ENCODE measurements at places on chromosomes 11 and 22.

DNA sequence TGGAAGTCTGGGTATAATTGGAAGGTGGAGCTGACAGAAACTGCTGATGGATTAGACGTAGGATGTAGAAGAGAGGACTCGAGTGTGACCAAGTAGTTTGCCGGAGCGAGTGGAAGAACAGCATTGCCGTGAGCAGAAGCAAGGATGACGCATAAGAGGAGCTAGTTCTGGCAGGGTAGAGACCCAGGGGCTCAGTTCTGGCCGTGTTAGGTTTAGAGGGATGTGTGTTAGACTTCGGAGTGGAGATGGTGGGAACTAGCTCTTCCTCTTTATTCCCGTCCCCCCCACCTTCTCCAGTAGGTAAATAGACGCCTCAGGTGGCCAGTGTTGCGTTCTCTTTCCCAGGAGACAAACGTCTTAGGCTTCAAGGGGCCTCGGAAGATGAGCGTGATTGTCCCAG, 19.1 kb downstream of the TUB start:
- DNase-seq = no peak

DNA sequence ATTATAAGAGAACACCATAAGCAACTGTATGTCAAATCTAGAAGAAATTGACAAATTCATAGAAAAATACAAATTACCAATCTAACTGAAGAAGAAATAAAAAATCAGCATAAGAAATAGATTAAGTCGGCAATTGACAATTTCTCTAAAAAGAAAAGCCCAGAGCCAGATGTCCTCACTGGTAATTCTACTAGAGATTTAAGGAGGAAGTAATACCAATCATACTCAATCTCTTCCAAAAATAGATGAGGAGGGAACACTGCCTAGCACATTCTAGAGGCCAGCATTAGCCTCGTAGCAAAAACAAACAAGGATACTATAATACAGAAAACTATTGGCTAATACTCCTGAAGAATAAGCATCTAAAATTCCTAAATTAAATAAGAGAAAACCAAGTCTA, 40.4 kb upstream of the IGLL5 start:
- no peak for DNase-seq

DNA sequence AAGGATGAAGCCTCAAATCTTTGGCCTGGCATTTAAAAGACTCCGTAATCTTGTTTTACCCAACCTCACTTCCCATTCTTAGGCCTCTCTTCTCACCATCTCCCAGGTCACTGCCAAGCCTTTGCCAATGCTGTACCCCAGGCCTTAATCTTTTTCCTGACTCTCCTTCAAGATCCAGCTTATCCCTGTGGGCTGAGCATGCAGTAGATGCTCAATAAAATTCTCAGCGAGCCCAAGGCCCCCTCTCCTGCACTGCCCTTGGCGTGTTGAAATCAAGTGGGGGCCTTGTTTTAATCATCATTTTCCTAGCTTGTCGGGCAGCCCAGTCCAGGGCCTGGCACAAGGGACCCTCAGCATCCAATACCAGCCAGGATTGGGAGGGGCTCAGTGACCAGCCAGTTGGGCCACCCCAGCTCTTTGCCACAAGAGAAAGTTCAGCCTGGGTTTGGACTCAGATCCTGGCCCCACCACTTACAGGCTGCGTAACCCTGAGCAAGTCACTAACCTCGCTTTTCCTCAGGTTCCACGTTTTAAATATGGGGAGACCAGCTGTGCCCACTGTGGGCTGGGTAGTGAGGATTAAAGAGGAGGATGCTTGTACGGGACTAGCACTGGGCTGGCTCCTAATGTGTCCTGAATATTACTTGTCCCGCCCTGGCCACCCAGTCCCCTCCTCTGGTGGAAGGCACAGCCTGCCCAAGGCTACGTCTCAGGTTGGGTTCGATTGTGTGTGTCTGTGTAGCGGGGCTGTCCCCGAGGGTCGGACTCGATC, 943 bp upstream of the YWHAH start:
- DNase-seq = no peak

GRCh38 chr11:1924181-1924580, 4.7 kb downstream of the TNNT3 start:
- no peak for DNase-seq

GRCh38 chr11:95877291-95877690, 46.6 kb downstream of the MTMR2 start:
- peak; percentile 95 for DNase-seq

DNA sequence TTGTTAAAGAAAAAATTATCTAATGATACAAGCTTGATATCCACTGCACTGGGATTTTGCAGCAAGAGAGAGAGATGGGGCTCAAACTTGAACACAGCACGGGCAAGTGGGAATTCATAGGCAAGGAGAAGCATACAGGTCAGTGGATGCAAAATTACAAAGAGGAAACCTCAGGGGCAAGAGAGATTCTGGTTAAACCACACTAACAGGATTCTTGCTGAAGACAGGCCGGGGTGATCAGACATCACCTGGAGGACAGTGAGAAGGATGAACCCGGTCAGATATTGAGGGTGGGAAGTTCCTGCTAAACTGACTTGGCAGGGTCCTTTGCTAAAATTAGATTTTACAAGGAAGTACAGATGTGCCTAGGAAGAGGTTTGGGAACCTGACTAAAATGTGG, 2.5 kb upstream of the PLAAT4 start:
- DNase-seq = no peak

GRCh38 chr22:37166675-37167066, 17.0 kb upstream of the IL2RB start:
- DNase-seq = peak; percentile 49

- DNase-seq = no peak
Observed at GRCh38 chr22:47612311-47612910, 850.0 kb downstream of the TBC1D22A start.

DNA sequence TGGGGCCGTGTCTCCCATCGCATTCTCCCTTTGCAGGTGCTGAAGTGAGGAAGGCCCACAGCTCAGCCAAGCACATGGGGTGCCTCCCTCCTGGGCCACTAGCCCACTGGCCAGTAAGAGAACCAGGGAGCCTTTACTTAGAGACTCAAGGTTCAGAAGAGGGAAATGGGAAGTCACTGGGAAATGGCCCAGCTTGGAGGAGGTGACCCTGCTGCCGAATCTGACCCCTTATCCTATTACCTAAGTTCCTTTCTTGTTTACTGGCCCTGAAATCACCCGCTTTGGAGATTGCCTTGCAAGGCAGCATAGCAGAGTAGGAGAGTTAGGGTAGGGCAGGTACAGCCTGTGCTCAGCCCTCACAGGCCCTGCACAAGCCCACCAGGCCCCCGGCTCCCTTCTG, 24.4 kb downstream of the UPB1 start:
- no peak for DNase-seq

DNA sequence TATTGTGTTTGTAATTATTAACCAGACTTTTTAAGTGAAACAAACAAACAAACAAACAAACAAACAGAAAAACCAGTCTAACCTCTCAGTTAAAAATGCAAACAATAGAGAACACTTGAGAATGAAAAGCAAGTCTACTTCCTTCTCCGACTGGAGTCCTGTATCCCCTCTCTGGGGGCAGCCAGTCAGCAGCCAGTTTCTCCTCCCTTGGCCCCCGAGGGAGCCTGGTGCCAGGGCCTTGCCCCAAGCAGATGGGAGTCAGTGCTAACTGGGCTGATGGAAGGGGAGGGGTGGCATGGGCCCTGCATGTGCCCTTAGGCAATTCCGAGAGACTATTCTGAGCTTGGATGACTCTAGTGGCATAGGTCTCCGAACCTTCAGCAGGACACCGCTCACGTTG, 137.2 kb downstream of the GRIK4 start:
- DNase-seq = no peak

GRCh38 chr11:59426361-59427067, at the start of gene OR5A2:
TSS of gene OR5A2 (minus strand) at chr11:59426413. CDS start at chr11:59422953, 3,460 bp downstream.
- DNase-seq = no peak

DNA sequence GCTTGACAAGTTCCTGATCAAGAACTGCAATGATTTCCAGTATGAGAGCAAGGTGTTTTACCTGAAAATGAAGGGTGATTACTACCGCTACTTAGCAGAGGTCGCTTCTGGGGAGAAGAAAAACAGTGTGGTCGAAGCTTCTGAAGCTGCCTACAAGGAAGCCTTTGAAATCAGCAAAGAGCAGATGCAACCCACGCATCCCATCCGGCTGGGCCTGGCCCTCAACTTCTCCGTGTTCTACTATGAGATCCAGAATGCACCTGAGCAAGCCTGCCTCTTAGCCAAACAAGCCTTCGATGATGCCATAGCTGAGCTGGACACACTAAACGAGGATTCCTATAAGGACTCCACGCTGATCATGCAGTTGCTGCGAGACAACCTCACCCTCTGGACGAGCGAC, 12.0 kb downstream of the YWHAH start:
- DNase-seq = no peak

GRCh38 chr11:97229936-97230335, 840.1 kb downstream of the JRKL start:
- DNase-seq = no peak

- no peak for DNase-seq
Observed at GRCh38 chr11:76190376-76190775, 15.9 kb downstream of the WNT11 start.
